ENCODE measurements at places on chromosomes 6 and 20.

- DNase-seq: no peak
Observed at GRCh38 chr6:70666706-70667105, 977 bp upstream of the SMAP1 start.

GRCh38 chr6:10375391-10375969, 39.4 kb downstream of the TFAP2A start:
- DNase-seq: no peak

DNA sequence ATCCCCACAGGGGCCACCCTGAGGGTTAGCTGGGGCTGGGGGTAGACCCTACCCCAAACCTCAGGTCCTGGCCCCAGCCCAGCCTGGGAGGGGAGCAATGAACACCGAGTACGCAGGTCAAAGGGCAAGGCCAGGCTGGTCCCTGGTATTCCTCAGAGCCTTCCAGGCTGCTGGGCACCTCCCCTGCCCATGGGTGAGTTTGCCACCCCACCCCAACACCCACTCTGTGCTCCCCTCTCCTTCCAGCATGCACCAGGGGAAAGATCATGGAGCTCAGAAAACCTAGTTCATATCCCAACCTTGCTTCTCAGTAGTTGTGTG, 103.9 kb upstream of the FOXP4 start:
- DNase-seq: no peak

DNA sequence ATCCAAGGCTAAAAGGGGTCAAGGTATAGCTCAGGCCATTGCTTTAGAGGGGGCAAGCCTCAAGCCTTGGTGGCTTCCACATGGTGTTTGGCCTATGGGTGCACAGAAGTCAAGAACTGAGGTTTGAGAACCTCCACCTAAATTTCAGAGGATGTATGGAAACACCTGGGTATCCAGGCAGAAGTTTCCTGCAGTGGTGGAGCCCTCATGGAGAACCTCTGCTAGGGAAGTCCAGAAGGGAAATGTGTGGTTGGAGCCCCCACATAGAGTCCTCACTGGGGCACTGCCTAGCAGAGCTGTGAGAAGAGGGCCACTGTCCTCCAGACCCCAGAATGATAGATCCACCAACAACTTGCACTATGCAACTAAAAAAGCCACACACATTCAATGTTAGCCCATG, 678.7 kb upstream of the ADGRB3 start:
- DNase-seq: no peak

- DNase-seq: no peak
Observed at GRCh38 chr6:106702451-106703110, 73.2 kb downstream of the QRSL1 start.

DNA sequence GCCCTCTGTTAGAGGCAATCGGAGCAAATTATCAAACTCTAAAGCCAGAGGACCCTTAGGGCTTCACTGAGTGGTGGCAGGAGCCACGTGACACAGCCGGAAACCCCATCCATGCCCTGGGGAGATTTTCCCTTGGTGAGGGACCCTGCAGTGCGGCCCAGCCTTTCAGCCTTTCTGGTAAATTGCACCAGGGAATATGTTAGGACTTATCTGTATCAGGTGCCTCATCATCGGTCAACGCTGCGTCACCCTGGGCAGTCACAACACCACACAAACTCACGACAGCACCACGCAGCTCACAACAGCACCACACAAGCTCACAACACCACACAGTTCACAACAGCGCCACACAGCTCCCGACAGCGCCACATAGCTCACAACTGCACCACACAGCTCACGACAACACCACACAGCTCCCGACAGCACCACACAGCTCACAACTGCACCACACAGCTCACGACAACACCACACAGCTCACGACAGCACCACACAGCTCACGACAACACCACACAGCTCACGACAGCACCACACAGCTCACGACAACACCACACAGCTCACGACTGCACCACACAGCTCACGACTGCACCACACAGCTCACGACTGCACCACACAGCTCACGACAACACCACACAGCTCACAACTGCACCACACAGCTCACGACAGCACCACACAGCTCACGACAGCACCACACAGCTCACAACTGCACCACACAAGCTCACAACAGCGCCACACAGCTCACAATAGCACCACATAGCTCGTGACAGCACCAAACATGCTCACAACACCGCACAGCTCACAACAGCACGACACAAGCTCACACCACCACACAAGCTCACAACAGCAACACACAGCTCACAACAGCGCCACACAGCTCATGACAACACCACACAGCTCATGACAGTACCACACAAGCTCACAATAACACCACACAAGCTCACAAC, 199.0 kb downstream of the DLL1 start:
- no peak for DNase-seq

Data from activated naive CD4-positive, alpha-beta T cell treated with anti-CD3 and anti-CD28 coated beads, Interleukin-2, amount 50 U/mL, for 72 hours (primary cell).